ENCODE measurements at places on chromosomes 4 and X.

- no peak for DNase-seq
Observed at GRCh38 chr4:41719417-41719816, 29.1 kb downstream of the PHOX2B start.

GRCh38 chr4:10809905-10810304, 125.3 kb upstream of the CLNK start:
- DNase-seq: no peak

- no peak for DNase-seq
Observed at GRCh38 chr4:3291411-3291968, 1.3 kb upstream of the RGS12 start.

GRCh38 chrX:11259437-11259836, 33.8 kb upstream of the AMELX start:
- DNase-seq: no peak

DNA sequence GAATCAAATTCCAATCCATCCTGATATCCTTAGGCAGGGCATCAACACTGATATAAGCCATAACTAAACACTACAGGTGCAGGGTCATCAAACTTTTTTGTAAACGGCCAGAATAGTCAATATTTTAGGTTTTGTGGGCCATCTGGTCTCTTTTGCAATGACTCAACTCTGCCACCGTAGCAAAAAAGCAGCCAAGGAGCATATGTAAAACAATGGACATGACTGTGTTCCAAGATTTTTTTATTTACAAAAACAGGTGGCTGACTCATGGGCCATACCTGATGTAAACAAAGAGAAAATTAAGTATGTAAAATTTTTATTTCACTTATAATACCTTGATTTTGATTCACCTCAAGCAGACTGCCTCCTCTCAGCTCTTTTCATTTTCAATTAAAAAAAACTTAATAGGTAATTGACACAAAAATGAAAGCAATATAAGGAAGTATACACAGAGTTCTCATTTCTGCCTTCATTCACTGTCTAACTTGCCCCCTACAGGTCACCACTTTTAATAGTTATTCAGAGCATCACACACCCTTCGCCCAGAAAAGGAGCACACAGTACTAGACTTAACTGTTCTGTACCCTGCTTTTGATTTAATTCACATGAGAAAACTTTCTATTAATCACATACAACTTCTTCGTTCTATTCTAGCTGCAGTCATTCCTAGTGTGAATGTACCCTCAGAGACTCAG, 35.3 kb upstream of the GPM6B start:
- no peak for DNase-seq

- DNase-seq: no peak
Observed at GRCh38 chr4:37825968-37826294, 555 bp upstream of the PGM2 start.

DNA sequence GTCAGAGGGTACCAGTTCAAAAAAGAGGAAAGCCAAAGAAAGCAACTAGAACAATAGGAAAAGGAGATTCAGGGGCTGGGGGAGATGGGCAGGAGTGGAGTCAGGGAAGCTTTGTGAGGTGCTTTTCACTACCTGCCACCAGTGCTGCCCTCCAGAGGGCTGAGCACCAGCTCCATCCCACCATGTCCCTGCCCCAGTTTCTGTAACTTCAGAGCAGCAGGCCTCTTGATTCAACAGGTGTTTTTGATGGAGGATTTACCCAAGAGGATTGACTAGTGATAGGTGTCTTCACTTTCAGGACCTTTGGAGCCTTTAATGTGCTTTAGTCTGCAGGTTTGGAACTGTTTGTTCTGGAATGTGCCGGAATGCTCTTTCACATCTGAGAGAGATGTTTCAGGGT, 12.1 kb downstream of the KIT start:
- no peak for DNase-seq

- DNase-seq: no peak
Observed at GRCh38 chr4:26179316-26179760, 141.5 kb upstream of the RBPJ start.

DNA sequence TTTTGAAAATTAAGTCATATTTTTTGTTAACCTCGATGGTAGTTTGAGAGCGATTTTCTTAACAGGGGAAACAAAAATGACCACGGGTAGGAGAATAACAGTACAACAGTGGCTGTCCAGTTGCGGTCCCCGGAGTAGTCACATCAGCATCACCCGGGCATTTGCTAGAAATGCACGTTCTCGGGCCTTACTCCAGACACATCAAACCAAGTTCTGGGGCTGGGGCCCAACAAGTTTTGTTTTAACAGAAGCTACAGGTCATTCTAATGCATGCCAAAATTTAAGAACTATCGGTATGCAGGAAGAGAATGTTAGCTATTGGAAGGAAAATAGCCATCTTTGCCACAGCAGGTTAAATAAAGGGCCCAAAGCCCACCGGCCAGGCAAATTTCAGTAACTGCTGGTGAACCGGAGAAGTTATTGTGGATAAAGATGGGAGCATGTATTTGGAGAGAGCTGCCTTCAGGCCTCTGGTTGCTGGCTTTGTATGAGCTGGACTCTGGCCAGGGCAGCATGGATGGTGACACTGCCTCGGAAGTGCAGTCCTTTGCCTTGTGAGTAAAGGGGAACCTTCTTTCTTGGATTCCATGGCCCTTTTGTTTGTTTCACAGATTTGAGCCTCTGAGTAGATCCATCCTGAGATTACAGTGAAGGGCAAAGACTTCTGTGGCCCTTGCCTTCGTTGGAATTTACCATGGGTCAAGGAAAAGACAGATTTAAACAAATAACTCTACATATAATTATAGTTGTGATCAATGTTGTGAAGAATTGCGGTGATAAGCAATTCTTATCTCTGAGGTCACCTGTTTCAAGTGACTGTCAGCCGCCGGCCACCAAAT, 62.1 kb downstream of the TBC1D14 start:
- DNase-seq: no peak

- DNase-seq: no peak
Observed at GRCh38 chr4:82784681-82785610, 13.7 kb downstream of the SCD5 start.

DNA sequence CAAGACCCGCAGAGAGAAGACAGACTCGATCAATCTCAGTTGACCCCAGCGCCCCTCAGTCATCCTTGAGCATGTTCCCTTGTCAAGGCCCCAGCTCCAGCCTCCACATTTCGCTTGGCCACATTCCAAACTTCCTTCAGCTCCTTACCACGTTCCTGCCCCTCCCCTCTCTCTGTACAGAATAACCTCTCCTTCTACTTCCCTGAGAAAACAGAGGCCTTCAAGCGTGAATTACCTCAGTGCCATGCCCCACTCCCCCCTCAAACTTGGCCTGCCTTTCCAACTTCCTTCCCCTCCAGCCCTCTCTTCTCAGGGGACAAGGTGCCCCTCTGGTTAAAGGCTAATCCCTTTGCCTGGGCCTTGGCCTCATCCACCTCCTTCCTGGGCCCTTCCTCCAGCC, 3.2 kb upstream of the RIPPLY1 start:
- no peak for DNase-seq

DNA sequence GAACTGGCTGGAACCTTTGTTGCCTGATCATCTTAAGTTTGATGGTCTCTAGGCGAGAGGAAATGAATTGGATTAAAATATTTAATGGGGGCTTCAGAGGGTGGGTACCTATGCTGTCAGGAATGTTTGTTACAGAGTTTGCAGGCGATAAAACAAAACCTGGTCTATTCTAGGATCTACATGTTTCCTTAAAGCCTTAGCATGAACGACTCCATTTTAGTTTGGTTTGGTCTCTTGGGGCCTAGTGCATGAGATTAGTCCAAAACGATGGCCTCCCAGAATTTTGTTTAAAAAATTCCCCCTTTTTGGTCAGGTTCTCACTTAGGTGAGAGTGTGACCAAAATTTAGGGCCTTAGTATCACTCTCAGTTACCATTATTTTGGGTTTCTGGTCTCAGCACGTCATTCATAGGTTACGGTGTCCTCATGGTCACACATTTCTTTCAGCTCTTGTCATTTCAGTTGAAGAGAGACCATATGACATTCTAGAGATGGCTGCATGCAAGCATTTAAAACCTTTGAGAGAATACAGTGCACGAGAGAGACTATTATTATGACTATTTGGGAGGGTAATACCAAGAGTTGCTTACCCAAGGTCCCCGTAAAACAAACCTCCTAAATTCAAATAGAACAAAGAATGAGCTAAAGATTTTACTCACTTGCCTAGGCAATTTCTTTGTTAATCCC, 13.8 kb downstream of the MOB1B start:
- DNase-seq: no peak

DNA sequence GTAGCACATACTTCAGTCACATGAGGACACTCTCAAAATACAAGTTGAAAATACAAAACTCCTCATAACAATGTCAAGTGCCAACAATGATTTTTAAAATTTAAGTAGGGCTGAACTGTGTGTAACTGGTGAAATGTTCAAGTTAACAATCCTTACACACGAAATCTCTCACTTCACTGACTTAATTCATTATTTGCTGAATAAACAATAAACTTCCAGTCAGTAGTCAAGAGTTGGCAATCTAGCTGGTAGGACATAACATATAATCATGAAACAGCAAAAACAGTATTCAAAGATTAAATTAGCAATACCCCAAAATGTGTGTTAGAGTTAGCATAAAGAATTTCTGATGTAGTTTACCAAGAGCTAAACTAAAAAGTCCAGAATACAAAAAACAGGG, 1.9 kb upstream of the RAB33B start:
- DNase-seq: no peak

- DNase-seq: no peak
Observed at GRCh38 chr4:9894644-9895332, 113.4 kb downstream of the DRD5 start.

GRCh38 chr4:168651864-168652263, 155.0 kb downstream of the PALLD start:
- DNase-seq: no peak

- peak; percentile 16 for DNase-seq
Observed at GRCh38 chrX:130028196-130028595, 45.8 kb downstream of the BCORL1 start.

- peak; percentile 77 for DNase-seq
Observed at GRCh38 chrX:9352694-9353411, 112.0 kb upstream of the TBL1X start.

GRCh38 chr4:23866450-23867075, 23.3 kb downstream of the PPARGC1A start:
- DNase-seq: no peak

- no peak for DNase-seq
Observed at GRCh38 chrX:117376460-117376859, 740.1 kb downstream of the KLHL13 start.

DNA sequence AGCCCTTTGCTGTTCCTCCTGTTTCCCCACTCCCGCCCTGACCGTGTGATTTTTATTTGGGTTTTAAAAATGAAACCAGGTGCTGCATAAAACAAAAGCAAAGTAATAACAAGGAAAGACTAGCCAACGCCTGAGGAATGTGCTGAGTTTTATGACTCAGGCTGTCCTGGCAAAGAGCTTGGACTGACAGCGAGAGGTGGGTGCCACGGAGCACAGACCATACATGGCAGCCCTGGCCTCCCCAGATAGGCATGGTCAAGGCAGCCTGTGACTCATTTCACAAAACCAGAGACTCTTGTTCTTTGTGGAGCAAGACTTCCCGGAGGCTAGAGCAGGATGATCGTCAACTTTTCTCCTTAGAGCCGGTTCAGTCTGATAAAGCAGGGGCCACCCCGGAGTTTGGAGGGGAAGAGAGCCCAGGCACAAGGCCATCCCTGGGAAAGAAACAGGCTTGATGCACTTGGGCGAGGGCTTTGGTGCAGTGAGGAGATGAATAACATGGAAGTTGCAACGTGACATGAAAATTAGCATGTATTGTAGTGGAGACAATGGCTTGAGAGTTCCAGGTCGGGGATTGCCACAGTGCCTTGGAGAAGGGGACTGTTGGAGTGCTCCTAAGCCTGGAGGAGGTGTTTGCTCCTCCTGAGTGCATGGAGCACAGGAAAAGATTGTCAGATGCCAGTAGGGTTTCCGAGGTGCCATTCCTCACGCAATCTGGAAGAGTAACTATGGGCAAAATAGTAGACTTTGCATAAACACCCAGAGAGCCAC, 54.8 kb downstream of the C4orf51 start:
- peak; percentile 95 for DNase-seq

DNA sequence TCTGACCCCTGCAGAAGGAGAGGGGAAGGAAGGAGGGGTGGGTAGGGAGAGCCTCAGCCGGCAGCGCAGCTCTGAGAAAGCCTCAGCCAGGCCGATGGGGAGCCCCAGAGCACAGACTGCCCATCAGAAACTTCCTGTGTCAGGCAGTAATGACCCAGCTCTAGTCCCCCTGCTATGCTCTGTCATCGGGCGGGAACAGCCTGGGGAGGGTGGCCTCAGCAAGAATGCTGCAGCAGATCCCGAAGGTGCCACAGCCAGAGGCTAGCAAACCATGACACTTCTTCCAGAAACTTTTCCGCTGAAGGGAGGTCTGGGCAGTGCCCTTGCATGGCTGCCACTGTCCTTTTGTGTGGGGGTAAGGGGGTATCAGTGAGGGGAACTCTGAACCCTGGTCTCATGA, 279.0 kb downstream of the BCOR start:
- DNase-seq: no peak

- no peak for DNase-seq
Observed at GRCh38 chr4:186002853-186003252, 66.1 kb upstream of the TLR3 start.

All from skeletal muscle cell (primary cell).